ENCODE measurements at places on chromosomes 6 and 20.
A peak's percentile ranks its signal among the peaks of the same experiment; 100 is the strongest.

GRCh38 chr20:51631011-51631950 is 88.8 kb upstream of the NFATC2 start:
- no peak for DNase-seq

DNA sequence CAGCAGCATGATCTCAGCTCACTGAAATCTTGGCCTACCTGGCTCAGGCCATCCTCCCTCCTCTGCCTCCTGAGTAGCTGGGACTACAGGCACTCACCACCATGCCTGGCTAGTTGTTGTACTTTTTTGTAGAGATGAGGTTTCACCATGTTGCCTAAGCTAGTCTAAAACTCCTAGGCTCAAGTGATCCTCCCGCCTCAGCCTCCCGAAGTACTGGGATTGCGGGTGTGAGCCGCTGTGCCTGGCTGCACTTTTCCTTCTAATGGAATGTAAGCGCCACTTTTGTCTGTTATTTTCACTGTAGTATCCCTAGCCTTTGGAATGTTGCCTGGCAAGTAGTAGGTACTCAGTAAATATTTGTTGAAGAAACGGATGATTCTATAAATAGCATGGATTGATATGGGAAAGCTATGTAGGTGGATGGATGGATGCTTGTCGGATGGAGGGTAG is 10.4 kb upstream of the TRIB3 start:
- DNase-seq: no peak

DNA sequence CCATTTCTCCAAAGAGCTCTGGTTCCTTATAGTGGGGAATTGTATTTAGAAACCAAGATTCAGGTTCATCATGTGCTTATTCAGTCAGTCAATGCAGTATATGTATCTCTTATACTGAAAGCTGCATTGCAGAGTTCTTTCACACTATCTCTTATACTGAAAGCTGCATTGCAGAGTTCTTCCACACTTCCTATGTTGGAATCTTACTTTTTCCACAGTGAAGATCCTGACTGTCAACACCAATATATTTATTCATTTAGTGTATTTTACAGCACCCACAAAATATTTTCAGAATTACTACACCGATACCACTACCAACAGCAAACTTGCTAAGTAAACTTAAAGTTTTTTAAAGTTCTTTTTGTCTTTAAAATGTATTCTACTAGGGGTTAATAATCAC is 349.3 kb upstream of the MMS22L start:
- no peak for DNase-seq

DNA sequence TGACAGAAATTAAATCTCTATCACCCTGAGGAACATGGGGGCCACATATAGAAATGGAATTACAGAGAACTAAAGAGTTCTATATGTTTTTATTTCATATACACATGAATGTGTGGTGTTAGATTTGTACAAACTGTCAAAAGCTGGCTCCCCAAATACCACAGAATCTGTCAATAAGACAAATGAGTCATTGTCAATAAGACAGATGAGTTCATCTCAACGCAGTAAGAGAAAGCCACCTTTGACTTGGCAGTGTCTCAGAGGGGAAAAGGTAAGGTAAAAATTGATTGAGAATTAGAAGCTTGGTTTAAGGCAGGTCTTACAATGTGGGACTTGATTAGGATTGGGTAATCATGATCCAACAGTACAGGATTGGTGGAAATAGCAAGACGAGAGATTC is 124.2 kb upstream of the GPR6 start:
- no peak for DNase-seq

GRCh38 chr20:1930165-1930564 is 35.0 kb downstream of the SIRPA start:
- no peak for DNase-seq

GRCh38 chr6:4412488-4412887 is 277.1 kb upstream of the ECI2 start:
- no peak for DNase-seq

DNA sequence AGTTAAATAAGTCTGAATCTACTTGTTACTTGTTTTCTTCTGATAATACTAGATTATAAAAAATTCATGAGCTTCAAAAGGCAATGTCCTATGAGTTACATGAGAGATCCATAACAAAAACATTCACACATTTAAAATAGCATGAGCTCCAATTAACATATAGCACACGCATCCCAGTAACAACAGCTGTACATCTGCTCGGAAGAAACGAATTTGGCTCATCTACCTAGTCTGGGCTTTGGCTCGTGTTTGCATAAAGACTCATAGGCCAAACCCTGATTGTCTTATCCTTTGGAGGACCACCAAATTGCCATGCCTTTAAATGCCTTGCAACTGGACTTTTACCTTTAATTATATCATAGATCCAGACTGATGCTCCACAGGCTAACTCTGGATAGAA is 259.7 kb upstream of the CHD6 start:
- no peak for DNase-seq

DNA sequence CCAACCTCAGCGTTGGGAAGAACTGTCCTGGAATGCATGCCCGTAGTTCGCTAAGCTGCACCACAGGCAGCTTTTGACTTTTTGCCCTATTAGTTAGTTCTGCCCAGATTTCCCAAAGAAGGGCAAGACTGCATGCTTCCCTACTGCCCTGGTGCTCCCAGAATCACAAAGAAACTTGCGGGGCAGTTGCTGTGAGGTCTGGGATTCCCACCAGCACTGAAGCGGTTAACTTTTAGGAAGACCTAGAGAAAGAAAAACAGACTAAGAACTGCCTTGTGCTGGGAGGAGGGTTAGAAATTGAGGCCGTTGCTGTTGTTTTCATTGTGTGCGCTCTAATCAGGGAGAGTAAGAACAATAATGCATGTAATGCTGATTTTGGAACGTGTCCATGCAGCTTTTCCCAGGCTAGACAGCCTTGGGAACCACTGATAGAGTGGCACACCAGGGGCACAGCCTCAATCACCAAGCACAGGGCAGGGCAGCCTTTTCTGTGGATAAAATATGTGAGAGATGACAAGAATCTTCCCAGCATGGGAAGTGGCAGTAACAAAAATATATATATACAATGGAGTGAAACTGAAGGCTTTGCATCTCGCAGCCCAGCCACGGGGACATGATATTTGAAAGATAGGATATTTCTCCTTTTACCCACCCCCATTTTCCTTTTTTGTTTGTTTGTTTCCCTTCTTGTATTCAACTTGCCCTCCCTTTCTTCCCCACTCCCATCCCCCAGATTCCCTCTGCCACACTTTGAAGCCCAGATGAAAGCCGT is 137.7 kb upstream of the HEY2 start:
- peak; percentile 61 for DNase-seq

DNA sequence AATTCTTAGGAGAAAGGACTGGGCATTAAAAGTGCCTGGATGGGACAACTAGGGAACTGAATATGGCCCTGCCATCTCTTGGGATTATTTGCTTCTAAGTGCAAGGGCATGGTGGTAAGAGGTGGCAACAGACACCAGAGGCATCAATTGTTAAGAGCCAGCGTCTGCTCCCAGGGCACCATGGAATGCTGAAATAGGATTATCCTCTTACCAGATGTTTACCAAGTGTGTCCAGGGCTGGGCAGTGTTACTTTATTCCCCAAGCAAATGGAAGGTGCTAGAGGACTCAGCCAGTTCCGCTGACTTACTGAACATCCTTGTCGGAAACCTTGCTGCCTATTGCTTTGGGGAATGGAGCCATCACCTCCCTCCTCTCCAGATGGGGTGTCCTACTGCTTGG is 273.6 kb upstream of the SUPT3H start:
- DNase-seq: no peak

DNA sequence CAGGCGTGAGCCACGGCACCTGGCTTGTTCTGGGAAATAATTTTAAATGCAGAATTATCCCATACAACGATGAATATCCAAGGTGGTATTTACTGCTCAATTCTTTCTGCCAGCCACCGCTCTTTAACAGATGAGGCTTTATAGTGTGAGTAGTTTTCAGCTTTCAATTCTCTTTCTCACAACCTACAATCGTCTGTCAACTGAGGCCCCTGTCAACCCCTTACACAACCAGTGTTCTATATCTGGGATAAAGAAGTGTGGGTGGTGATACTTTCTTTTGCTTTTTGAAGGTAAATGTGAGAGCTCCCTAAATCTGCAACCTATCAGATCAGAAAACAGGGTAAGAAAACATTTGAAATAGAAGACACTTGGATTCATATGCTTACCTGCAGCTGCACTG is 22.5 kb downstream of the STAU1 start:
- no peak for DNase-seq

GRCh38 chr6:38035478-38035877 is 216.0 kb downstream of the ZFAND3 start:
- DNase-seq: no peak

DNA sequence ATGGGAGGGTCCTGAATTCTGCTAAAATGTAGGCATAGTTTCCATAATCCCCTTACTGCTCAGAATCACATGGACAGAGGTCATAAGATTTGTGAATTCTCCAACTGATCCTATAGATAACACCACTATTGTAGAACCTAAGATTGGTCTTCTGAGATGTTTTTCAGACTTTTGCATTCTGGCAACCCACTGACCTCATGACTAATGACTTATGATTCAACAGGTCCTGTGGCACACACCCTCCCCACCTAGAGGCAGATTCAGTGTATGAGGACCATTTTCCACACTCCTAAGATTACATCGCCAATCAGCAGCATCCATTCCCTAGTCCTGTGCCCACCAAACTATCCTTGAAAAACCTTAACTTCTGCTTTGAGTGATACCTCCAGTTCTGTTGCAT is 207.2 kb downstream of the BTBD9 start:
- no peak for DNase-seq

- DNase-seq: no peak
These were observed 21.7 kb downstream of the SERPINB9 start for GRCh38 chr6:2881423-2881822.

DNA sequence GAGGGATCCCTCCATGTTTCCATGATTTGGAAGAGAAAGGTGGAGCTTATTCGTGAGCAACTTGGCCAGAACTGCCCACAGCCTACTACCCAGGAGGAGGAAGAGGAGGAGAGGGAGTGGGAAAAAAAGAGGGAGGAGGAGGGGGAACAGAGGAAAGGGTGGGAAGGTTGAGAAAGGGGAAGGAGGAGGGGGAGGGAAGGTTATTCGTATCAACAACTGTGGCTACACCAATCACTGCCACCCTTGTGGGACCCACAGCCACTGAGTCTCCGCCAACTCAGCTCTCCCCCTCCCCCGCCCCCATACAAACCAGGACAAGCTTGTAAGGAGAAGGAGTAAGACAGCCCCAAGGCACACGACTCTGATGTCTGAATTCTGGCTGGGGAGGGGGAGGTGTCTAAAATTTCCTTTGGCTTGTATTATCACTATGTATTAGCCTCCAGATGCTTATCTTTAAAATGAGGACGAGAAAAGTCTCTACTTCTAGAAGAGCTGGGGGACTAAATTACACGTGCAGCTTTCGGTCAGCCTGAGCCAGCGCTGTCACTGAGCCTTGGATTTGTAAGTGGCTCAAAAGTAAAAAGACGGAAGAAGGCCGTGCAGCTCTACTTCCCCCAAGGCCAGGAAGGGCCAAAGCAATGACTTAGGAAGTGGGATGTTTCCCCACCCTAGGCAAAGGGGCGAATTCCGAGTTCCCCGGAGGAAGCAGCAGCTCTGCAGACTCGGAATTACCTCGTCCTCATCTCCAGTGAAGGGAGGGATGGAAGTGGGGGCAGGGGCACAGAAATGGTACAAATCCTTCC is 1.0 kb downstream of the FKBP1A start:
- no peak for DNase-seq

DNA sequence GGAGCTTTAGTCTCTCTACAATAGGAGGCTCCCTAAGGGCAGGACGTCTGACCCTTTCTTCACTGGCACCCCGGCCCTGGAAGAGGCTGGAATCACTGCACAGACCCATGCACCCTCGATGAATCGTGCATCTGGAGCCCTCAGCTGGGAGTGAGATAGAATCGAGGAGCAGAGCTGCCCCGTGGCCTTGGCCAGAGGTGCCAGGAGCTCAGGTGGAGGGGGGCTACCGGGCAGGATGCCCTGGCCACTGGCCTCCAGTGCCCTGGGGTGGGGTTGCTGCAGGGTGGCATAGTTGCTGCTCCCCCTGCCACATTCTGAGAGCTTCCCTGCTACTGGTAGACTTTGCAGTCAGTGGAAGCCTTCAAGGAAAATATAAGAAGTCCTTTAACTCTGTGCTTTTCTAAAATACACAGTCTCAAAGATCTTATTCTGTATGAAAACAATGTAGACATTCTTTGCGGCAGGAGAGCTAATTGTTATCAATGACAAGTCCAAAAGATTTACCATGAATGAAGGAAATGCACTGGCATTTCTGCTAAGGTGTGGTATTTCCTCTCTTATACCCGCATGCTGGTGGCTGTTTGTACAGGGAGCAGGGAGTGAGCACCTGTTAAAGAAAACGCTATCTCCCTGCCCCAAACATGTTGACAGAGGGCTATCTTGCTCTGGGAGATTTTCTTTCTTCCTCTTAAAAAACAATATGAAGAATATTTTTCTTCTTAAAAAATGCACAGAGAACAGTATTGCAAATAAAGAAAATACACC is 122.8 kb downstream of the C6orf118 start:
- no peak for DNase-seq

DNA sequence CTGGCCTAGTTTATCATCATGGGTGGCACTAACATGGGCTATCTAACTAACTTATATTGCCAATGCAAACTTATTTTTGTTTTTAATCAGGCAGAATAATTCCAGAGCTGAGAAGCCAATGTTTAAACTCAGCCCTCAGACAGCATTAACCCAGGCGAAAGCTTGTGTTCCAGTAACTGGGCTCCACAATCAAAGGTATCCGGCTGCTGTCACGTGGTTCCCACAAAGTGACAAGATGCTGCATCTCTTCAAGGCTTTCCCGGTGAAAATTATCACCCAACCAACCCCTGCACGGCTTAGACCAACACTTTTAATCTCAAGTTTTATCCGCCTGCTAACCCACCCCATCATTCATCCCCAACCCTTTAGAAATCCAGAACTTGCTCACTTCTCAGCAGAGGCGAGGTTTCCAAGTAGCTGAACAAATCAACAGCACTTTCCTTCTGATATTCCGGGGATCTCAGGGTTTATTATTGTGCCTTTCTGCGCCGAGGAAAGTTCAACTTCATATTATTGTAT is 885 bp downstream of the MTCL3 start:
- DNase-seq: peak; percentile 23

- no peak for DNase-seq
These were observed 14.7 kb downstream of the UST start for GRCh38 chr6:148761527-148762011.

Data from midbrain (tissue), 1 donor.